ENCODE measurements at places on chromosomes 13 and 19.
A peak's percentile ranks its signal among the peaks of the same experiment; 100 is the strongest.

DNA sequence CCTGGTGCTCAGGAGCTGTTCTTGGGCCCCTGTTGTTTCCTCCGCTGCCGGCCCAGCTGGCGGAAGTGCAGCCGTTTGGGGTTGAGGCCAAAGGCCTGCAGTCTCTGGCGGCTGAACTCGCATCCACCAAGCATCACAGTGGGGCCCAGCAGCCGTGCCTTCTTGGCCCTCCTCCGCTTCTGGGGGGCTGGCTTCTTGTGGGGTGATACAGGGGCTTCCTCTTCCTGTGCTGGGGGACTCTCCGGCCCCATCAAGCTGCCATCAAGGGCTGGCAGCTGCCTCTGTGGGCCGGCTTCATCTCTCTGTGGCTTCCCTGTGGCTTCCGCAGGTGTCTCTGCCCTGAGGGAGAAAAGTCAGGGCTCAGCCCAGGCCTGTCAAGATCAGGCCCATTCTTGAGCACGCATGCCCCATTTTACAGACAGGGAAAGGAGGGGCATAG lies 10.3 kb downstream of the ATG4D start:
- DNase-seq = no peak

DNA sequence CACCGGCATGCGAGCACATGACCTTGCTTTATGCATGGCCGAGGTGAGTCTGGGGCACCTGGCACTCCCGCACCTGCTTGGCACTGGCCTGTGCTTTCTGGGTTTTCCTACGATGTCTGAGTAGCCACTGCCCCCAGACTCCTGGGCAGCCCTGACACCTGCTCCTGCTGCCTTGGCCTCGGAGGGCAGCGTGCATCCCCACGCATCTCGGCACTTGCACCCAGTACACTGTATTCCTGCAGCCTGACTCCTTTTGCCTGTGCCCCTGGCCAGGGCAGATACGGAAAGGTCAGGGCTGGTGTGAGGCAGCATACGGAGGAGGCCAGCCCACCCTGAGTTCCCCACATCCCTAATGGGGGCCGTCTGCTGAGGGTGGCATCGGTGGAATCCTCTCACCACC lies 340.6 kb downstream of the TEX29 start:
- peak; percentile 65 for DNase-seq

DNA sequence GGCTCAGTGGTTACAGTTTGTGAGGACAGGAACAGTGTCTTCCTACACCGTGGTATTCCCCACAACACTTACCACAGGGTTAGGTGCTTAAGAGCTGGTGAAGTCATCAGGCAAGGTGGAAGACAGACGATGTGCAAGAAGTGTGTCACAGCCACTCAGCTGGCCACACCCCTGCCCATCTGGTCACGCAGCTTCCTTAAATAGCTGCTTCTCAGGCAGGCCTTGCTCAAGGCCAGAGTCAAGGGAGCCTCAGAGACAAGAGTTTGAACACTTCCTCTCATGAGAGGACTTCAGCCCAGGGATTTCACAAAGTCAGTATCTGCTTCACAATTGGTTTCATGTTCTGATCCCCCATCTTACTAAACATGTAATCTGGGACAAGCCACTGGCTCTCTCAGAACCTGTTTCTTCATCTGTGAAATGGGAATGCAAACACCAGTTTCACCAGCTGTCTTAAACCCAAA lies 80.3 kb upstream of the FRY start:
- DNase-seq = peak; percentile 75

DNA sequence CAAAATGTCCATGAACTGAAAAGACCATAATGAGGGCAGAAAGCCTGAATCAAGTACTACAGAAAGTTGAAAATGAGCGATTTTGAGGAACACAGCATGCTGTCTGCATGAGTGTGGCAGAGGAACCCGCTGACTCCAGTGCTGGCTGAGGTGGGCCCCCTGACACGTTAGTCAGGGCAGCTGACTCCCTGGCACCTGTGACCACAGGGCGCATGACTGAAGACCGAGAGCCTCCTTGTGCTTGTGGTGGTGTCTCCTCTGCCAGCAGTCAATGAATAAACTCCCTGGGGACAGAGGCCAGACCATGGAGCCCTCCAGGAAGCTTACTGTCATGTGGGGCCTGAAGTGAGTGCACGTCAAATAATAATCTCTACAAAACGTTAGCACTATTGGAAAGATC lies 38.4 kb upstream of the VSTM2B start:
- DNase-seq = no peak
